ENCODE measurements at places on chromosomes 2 and 18.

GRCh38 chr2:212811921-212812320 lies 273.3 kb upstream of the ERBB4 start:
- ATAC-seq = no peak

DNA sequence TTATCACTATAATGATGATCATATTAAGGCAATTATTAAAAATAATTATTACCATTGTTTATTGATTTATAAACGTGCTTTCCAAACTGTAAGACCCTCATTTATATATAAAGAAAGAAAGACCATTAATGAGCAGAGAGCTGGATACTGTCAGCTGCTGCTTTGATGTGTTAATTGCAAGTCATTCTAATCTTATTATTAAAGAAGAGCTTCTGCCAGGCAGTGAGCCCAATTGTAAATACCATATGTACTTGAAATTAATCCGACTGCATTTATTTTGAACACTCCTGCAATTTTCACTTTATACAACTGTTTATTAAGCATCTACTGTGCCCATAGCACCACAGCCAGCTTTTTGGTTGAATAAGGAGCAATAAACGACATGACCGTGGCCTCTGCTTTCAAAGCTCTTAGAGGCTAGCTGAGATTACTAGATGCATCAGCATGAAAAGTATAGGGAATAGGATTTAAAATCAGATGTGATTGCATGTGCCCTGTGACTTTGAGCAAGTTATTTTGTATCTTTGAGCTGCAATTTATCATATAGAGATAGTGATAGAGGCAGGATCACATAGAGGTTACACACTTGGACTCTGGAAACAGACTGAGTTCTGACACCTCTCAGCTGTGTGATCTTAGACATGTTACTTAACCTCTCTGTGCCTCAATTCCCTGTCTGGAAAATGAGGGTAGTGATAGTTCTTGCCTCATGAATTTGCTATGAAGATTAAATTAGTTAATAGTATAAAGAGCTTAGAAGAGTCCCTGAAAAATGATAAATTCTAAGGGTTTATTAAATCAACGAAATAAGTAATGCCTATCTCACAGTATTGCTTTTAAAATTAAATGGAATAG lies 83.4 kb downstream of the MYCN start:
- ATAC-seq = no peak

DNA sequence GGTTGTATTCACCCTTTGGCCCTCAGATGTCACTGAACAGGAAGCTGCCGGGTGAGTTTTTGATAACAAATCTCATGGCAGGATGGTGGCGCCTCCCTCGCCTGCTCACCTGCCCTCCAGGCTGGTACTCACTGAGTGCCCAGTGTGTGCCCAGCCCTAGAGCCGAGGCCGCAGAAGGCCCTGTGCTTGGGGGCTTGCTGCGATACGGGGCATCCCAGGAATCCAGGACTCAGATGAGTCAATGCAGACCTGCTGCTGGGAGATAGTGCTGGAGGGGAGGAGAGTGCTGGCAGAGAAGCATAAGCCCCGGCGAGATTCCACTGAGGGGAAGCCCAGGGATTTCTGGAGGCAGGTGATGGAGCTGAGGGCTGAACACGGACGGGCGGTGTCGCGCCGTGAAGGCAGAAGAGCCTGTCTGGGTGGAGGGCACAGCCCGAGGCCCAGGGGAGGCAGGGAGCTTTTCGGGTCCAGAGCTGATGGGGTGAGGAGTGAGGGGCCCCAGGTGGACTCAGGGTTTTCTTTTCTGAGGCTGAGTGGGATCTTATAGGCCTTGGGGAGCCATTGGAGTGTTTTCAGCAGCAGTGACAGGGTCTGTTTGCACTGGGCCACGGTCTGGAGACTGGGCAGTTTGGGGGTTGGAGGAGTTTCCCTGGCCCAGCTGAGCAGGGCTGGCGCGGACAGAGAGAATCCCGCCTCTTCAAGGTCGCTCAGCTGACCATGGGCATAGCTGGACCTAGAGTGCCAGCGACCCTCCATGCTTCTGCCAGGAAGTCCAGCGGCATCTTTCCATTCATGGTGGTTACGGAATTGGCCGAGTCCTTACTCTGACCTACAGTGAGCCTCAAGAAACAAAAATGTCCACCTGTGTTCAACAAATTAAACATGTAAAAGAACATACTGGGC lies 35.5 kb downstream of the LDLRAD4 start:
- ATAC-seq = no peak

DNA sequence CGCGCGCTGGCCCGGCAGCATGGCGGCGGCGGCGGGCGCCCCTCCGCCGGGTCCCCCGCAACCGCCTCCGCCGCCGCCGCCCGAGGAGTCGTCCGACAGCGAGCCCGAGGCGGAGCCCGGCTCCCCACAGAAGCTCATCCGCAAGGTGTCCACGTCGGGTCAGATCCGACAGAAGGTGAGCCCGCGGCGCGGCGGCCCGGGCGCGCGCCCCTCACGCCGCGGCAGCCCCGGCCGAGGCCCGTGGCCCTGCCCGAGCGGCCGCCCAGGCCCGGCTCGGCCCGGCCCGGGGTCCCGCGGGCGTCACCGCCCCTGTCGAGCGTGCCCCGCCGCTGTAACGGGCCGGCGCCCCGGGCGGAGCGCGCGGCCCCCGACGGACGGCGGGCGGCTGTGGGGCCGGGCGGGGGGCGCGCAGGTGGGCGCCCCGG lies 218 bp downstream of the DGKD start:
- peak; percentile 30 for ATAC-seq

- no peak for ATAC-seq
These were observed 35.6 kb upstream of the BCL11A start for GRCh38 chr2:60589104-60589503.

- ATAC-seq = no peak
These were observed 239.5 kb upstream of the MGAT5 start for GRCh38 chr2:134014196-134014960.

- no peak for ATAC-seq
These were observed 18.7 kb downstream of the EDAR start for GRCh38 chr2:108970369-108970768.

- no peak for ATAC-seq
These were observed 112.1 kb downstream of the KYNU start for GRCh38 chr2:142989273-142990204.

- no peak for ATAC-seq
These were observed 99.2 kb upstream of the PTPRM start for GRCh38 chr18:7467708-7468466.

DNA sequence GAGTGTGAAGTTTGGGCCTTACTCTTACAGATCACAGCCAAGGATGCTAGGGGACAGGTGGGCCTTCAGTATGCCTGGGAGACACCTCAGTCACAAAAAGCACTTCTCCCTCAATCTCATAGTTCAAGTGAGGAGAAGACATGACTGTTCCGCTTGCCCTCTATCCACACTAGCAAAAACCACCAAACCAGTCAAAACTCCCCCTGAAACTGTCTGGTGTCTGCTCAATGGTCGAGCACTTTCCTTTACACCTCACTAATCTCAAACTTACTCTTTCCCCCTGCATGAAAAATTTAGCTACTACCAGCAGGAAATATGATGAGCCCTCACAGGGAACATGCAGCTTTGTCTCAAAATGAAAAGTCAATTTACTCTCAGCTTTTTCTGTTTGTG lies 232.2 kb downstream of the TRIB2 start:
- peak; percentile 77 for ATAC-seq

GRCh38 chr2:168717790-168718502 lies 84.5 kb upstream of the NOSTRIN start:
- ATAC-seq = no peak

GRCh38 chr2:161857920-161858319 lies 216.1 kb downstream of the DPP4 start:
- peak; percentile 77 for ATAC-seq

DNA sequence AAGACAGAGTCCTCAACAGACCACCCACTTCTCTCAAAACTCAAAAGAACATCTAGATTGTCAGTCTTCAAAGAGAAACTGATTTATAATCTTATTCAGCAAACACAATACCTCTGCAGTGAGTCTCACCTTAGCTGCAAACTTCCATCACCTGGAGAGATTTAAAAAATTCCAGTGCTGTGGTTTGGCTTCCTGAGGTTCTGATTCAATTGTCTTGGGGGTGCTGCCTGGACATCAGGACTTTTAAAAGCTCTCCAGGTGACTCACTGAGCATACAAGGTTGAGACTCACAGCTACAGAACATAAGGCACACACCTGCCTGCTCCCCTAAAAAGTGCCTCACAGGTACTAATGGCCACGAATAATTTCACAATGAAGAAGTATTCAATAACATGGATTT lies 40.3 kb downstream of the RNF152 start:
- no peak for ATAC-seq

- no peak for ATAC-seq
These were observed 496.9 kb upstream of the VRK2 start for GRCh38 chr2:57549642-57550102.

GRCh38 chr2:201144101-201145051 lies 28.4 kb downstream of the CFLAR start:
- ATAC-seq = no peak

- no peak for ATAC-seq
These were observed 148.7 kb downstream of the TPO start for GRCh38 chr2:1561811-1562421.

DNA sequence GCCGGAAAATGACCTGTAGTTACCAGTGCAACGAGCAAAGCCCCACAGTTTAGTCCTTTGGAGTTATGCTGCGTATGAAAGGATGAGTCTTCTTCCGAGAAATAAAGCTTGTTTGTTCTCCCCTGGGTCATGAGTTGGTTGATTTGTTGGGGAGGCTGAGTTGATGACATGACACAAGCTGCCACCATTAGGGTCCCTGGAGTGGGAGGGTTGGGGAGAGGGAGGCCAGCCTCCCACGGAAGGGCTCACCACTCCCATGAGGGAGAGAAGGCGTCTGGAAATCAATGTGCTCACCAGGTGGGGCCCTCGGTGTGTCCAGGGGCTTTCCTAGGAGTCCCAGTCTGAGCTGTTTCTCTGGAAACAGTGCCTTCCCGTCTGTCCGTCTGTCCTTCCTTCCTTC lies 7.4 kb upstream of the DGKD start:
- ATAC-seq = no peak

DNA sequence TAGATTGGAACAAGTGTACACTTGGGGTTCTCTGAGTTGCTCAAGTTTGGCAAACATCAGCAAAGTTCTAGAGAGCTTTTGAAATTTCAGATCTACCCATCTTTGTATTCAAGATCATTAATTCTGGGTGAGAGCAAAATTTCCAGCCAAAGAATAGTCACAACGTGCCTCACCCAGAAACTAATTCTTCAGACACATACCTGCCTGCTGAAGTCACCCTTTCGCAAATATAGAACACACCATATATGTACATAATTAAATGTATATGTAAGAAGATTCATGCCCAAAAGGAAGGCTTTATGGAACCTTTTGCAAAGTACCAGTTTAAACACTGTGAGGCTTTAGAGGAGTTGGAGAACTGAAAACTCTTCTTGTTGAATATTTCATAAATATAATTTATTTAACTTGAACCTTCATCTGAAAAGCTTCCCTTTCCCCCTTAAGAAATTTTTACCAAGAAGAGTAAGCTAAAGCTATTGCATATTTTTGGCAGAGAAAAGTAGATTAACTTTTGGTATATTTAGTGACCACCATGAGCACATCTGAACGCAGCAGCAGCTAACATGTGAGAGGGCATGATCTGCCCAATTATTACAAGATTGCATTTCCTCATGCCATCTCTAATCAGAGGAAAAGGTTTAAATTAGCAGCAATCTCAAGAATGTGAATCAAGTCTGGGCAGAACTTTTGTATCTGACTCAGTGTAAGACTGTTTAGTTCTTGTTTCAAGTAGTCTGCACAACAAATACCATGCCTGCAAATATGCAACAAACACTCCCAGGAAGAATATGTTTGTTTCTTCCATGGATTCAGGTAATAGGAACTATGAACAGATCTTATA lies 8.2 kb downstream of the RND3 start:
- no peak for ATAC-seq

DNA sequence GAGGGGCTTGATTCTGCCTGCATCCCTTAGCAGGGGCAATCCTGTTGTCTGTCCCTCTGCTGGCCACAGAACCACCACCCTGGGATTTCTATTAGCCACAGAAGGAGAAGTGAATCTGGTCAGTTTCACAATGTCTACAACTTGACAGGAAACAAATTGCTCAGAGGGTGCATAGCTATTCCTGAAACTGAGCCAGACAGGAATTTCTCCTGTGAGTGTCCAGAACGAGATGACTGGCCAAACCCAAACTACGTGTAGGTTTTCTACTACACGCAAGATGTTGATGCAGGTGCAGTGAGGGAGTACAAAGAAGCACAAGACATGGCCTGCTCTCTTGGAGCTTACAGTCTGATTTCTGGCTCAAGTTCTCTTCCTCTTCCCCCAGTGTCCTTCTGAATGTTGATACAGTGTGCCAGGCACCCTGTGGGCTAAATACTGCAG lies 201.9 kb downstream of the CLIP4 start:
- no peak for ATAC-seq

DNA sequence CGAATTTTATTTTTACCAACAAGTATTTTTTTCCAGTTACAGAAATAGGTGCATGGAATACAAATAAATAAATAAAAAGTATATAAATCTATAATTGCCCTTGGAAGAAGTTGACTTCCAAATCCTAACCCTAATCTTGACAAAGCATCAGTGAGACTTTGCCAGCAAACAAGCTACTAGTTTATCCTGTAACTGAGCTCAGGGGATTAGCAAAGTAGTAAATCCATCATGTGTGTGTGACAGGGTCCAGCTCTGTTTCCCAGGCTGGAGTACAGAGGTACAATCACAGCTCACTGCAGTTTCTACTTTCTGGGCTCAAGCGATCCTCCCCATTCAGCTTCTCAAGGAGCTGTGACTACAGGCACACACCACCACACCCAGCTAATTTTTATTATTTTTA lies 948.0 kb upstream of the CNTNAP5 start:
- ATAC-seq = no peak

- ATAC-seq = no peak
These were observed 275.3 kb upstream of the UBE2E3 start for GRCh38 chr2:180705122-180705521.

DNA sequence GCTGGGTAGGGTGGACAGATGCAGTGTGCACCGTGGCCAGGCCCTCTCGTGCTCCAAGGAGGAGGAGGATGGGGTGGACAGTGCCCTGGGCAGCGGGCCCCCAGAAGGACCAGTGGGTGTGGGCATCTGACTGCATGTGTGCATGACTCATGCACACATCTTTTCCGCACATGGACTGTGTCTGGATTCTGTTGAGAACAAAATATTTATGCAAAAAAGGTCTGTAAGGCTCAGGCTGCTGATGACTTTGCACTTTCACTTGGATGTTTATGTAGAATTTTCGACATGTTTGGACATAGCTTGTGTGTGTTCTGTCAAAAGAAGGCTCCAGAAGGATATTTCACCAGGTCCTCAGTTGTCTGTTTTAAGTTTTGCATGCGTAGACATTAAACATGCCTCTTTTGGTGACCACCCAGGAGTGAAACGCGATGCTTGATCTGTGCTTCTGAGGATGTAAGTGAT lies 45.6 kb downstream of the MTCL1 start:
- ATAC-seq = no peak

Data from activated CD4-positive, CD25-positive, alpha-beta regulatory T cell treated with anti-CD3 and anti-CD28 coated beads, Interleukin-2, amount 50 U/mL, for 24 hours (primary cell).